NCI-H146 (cell line): ENCODE measurements at places on chromosomes 1 and 21.

GRCh38 chr1:21907079-21907418 is 30.1 kb downstream of the HSPG2 start:
- no peak for DNase-seq

DNA sequence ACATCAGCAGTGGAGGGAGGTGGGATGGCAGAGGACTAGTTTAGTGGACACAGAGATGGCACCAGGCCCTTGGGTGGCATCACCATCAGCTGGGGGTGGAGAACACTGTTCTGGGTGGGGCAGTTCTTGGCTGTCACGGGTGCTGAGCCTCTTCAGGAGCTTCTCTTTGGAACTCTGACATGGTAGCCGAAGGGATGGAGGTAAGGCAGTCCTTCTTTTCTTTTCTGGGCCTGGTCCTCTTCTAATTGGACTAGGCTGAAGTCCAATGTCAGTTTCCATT is 8.3 kb upstream of the MEF2D start:
- DNase-seq = no peak

- peak; percentile 55 for DNase-seq
Measured at GRCh38 chr1:8222789-8223188, 95.1 kb upstream of the SLC45A1 start.

DNA sequence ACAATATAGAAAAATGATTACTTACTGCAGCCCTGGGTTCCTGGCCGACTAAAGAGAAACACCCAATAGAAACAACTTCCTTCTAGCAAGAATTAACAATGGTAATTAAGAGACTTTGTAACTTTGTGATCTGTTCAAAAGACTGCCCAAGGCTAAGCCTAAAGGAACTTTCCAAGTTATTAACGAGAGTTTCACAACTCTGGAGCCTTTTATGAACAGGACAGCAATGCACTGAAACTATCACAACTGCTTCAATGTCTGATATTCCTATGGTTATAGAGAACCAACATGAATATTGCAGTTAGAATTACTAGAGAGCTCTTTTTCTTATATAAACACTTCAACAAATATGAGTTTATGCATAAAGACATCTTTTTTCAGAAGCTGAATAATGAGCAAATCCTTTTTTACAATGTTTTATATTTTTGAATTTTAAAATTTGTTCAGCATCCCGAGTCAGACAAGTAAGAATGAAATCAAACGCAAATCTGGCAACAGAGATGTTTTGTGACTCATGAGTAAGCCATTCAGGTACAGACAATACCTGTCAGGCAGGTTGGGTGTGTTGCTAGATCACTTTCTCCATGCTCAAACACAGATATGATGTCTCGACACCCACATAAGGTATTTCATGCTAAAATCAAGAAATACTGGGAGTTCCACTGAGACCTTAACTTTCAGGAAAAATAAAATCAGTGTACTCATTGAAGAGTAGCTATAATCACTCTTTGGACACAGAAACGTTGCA is 22.2 kb upstream of the KCNJ15 start:
- DNase-seq = no peak

- no peak for DNase-seq
Measured at GRCh38 chr21:44625756-44626155, 1.1 kb upstream of the KRTAP10-9 start.
